ENCODE measurements at places on chromosomes 3 and 15.
A peak's percentile ranks its signal among the peaks of the same experiment; 100 is the strongest.

- no peak for DNase-seq
Measured at GRCh38 chr15:48470096-48470495, 138.9 kb downstream of the DUT start.

DNA sequence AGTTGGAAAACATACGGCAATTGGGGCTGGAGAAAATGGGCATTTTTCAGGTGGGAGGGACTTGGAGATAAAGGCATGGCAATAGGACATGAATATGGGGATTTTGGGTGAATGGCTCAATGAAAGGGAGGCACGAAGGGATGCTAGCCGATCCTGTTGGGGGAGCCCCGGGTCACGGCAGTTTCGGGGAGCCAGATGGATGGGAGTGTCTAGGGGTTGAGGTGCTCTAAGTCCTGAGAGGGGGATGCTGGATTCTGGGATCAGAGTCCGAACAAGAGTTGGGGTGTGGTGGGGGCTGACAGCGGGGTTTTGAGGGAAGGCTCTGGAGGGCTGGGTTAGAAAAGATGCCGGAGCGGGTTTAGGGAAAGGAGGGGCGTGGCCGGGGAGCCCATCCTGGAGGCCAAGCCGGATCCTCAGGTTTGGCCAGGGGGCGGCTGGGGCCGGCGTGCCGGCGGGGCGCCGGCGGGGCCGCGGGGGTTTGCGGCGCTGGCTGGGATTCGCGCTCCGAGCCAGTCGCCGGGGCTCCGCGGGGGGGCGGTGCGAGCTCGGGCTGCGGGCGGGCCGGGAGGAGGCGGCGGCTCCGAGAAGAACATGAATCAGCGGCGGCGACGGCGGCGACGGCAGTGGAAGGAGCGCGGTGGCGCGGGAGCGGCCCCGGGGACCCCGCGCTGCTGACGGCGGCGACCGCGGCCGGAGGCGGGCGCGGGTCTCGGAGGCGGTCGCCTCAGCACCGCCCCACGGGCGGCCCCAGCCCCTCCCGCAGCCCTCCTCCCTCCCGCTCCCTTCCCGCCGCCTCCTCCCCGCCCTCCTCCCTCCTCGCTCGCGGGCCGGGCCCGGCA is at the start of gene TYRO3:
TSS of gene TYRO3 (plus strand) at position 813 of the 839 bp plus-strand sequence. CDS start 46 bp downstream, outside the sequence.
- peak; percentile 84 for DNase-seq

DNA sequence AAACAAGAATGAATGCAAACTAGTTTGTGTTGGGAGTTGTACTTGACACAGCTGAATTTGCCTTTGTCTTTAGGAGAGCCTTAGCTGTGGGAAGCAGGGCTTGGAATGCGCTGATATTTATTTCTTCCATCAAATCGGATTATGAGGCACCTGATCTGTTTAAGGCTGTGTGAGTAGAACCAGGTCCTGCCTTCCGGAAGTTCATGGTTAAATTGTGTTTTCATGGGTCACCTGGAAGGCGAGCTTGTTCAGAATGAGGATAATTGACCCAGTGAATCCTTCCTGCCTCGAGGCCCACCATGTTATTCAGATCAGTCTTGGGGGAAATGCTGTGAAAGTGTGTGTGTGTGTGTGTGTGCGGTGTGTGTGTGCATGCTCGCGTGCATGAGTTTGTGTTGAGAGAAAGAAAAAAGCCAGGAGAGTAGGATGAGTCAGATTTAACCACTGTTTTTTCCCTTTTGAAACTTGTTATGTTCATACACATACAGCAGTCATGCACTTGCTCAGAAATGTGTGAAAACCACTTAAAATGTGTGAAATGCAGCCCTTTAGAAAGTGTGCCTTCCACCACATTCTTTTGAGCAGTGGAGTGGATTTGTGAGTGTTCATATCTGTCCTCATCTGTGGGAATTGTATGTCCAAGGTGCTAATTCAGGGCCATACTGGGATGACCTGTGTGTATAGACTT is 36.7 kb downstream of the SMAD3 start:
- no peak for DNase-seq

DNA sequence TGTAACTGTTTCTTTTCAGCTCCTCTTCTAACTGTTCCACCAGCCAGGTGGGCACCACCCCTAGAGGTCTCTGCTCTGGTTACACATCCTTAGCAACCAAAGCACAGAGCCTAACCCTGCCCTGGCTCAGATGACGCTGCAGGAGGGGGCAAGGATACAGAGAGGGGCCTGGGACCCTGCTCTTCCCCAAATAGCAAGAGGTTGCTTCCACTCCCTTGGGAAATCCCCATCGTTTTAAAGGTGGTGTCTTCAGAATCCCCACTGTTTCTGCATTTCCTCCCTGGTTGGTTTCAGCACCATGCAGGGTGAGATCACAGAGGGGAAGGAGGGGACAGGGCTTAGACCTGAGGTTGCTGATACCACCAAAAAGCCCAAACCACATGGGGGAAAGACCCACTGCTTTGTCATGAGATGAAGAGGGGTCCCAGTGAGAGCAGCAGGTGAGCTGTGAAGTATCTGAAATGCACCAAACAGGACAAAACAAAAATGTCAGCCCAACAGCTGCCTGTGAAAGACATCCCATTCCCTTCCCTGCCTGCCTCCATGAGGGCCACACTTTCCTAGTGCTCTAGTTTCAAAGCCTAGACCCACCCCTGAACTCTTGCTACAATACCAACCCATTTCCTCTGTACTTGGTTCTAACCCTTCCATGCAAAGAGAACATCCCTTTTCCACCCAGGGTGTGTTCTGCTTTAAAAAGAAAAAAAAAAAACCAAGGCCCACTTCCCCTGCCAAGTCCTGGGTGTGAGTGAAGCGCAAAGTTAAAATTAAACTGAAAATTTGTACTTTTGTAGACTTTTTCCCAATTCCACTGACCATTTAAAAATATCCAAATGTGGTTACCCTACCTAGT is 29.0 kb downstream of the ANP32A start:
- DNase-seq, result no peak

GRCh38 chr3:72033666-72034428 is 248.9 kb upstream of the PROK2 start:
- DNase-seq, result no peak

DNA sequence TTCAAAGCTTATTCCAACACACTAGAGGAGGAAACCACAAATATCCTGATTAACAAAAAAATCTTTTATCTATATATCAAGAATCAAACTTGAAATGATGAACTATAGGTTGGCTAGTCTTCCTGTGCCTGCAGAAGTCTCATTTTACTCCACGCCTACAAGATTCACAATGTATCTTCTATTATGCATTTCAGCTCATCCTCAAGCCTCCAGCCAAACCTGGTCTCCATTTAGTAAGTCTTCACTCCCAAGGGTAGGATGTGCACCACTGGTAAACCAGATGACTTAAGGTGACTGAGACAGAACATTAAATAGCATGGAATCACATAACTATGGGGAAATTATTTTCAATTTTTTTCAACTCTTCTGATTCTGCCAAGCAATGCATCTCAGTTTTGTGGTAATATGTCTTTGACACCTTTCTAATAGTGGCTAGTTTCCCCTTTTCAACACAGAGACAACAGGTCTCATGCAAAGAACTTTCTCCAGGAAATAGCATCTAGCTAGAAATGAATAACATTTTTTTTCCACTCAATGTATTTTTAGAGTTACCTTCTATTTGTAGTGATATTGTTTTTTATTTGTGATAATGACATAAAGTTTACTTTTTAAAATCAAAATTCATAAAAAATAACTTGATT is 166.9 kb downstream of the TNIK start:
- DNase-seq, result no peak

DNA sequence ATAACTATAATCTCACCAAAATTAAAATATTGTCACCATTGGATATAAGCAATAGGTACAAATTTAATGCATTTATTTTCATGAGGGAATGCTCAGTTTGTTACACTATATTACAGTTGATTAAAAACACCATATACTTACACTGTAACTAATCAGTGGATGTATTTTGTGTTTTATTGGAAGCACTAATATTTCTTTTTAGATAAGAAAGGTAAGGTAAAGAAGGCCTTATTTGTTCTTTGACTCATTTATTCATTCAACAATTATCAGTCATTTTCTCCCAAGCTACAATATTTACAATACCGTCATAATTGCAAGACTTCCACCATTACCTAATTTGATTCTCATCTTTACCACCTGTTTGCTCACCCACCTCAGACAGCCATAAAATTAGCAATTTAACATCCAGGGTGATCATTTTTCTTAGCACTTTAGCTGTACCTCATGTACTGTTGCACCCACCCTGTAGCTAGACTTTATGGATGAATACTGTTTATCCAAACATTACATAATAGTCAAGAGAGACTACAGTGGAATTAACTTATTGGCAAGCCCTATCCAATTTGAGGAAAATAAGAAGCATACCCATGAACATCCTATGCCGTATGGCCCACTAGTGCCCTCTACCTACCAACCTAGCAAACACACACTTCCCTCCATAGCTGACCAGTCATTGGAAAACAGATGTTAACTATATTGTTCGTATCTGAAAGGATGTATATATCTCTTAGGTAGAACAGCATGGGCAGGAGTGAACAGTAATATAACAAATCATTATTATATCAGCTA is 229.6 kb downstream of the BBX start:
- DNase-seq, result no peak

- no peak for DNase-seq
Measured at GRCh38 chr3:194304186-194304917, 46.8 kb downstream of the CPN2 start.

- no peak for DNase-seq
Measured at GRCh38 chr15:85443593-85444087, 63.2 kb downstream of the AKAP13 start.

GRCh38 chr15:89150287-89150686 is 62.0 kb downstream of the ABHD2 start:
- DNase-seq, result no peak

- DNase-seq, result no peak
Measured at GRCh38 chr3:49998326-49998725, 58.4 kb downstream of the RBM6 start.

DNA sequence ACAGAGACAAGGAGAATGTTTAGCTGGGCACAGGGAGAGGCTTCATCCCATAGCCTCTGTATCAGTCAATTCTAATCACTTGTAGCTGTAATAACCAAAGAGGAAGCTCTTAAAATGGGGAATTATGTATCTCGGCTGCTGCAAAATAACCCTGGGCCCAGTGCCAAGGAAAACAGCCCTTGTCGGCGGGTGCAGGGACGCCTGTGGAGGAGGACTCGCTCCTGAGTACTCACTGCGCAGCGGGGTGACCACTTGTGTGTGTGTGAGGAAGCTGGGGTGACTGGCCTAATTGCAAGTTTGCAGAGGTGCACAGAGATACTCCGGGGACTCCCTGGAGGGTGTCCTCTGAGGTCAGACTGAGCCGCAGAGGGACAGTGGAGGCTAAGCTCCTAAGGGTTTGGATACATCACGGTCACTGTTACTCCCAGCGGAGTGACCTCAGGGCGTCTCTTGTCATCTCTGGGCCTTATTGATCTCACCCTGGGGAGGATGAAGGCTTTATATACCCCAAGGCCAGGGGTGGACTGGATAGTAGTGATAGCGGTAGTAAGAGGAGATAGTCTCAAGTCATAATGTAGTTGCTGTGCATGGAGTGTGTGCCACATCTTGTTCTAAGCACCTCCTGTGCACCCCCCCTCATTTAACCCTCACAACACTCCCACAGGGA is 37.2 kb downstream of the SLC6A6 start:
- no peak for DNase-seq

DNA sequence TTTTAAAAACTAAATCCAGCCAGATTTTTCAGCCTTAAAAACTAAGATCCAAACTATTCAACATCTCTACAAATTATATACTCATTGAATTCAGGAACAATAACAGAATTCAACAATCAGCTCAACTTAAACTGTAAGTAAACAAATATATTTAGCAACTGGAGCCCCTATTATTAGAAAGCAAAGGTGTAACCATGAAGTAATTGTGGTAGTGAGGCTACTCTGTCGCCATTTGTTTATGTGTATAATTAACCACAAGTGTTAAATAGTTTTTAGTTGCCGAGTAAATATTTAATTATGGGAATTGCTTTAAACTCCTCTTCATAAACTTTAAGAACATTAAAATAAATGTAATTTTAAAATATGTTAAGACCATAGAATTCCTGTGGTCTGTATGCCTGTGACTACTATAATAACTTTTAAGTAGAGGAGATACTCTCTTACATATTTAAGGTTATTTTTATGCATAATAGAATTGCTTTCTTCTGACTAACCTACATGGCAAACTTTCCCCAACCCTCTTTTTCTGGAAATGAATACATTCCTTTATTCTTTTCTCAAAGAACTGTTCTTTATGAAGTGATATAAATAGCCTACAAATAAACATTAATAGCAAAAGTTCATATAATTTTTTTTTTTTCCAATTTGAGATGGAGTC is 51.2 kb downstream of the MFN1 start:
- no peak for DNase-seq

- DNase-seq, result peak; percentile 34
Measured at GRCh38 chr3:126545544-126545943, 13.2 kb downstream of the C3orf22 start.

DNA sequence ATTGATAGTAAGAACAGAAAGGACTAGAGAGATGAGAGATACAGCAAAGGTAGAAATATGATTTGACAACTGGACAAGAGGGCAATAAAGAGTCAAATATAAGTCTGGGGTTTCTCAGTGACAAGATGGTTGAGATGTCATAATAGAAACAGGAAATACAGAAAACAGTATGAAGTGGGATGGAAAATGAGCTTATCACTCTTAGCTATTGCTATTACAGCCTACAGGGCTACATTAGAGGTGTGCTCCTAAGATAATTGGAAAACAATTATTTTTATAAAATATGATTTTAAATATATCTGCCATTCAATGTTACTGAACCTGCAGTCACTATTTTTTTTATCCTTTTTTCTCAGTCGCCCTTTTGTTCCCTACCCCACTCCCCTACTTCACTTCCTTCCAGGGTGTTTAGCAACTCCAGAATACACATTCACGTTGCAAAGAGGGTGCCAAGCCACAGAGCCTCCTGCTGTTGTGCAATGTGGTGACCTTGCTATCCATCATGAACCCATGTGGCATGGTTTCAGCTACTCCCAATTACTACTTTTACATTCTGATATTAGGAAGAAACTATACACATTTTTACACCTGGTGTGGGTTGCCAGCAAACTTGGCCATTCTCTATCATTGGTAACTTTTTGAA is 6.0 kb downstream of the NRG4 start:
- DNase-seq, result no peak

- no peak for DNase-seq
Measured at GRCh38 chr3:102124704-102125103, 275.4 kb downstream of the NFKBIZ start.

GRCh38 chr3:5092018-5092417 is 30.1 kb upstream of the ARL8B start:
- no peak for DNase-seq

GRCh38 chr3:131802029-131802428 is 232.8 kb downstream of the CPNE4 start:
- no peak for DNase-seq

GRCh38 chr3:98454929-98455328 is 8.1 kb upstream of the OR5K1 start:
- DNase-seq, result no peak

DNA sequence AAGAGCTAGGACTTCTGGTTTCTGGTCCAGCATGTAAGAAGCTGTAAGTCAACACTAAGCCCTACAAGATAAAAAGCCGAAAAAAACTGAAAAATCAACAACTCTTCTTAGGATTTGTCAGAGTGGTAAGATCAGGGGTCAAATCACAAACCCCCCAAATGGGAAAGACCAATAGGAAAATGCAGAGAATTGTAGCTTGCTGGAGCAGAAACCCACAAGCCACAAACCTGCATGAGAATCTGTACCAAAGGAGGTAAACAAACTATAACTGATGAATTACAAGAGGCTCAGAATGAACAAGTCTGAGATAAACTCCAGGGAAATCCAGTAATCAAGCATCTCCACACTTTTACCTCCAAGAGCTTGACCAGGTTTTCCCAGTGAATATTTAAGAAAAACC is 36.0 kb downstream of the RFX7 start:
- DNase-seq, result no peak
